ENCODE measurements at places on chromosomes 4 and X.

DNA sequence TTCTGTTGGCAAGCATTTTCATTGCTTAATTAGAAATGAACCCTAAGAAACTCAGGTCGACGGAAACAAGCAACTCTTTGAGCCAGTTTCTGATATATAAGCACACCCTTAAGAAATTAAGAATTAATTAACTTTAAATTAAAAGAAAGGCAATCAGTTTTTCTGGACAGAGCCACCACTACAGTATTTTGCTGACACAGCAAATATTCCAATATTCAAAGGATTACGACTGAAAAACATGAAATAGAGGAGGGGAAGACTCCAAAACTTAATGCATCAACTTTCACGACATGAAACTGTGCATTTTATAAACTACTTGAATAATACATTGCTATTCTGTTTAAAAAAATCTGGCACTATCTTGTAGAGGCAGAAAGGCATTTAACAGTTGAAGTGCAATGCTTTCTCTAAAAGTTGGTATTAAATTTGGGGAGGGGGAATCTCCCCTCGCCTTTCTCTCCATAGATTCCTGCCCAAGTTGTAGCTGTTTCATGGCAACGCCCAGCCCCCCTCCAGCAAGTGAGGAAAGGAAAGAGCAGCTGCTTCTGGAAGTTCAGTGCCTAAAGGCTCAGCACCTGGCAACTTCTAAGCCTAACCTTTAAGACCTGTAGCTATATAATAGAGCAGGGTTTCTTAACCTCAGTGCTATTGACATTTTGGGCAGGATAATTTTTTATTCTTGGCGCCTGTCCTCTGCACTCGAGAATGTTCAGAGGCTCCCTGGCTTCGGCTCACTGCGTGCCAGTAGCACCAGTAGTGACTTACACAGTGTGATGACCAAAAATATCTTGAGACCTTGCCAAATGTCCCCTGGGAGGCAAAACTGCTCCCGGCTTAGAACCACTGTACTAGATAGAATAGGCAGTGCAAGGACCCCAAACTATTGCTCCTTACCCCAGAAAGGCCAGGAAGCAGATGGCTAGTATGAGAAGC, 6.7 kb upstream of the ZCCHC18 start:
- no peak for DNase-seq

DNA sequence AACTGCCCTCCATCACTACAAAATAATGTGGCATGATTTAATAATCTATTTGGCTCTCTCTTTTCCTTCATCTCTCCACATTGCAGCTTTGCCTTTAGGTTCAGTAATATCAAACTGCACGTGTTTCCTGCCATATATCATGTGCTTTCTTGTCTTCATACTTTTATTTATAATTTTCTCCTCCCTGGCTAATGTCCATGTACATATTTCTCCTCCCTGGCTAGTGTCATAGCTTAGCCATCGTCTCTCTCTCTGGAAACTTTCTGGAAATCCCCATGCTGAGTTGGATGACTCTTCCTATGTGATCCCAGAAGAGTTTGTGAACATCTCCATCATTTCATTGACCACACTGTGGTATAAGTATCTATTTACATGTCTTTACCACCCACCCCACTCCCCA, 21.3 kb upstream of the PDGFC start:
- no peak for DNase-seq

DNA sequence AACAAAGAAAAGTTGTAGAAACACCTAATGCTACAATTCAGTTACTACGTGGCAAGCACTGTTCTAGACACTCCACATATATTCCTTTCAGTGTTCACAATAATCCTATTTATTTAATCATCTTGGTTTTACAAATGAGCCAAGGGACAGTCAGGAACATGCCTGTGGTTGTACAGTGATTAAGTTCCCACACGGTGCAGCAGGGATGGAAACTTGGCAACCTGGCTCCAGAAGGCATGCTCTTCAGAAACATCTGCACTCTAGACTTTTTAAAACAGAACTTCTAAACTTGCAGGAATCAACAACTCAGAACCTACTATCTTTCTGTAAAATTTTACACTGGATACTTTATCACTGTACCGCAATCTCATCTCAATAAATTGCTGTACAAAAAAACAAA, 32.1 kb downstream of the TAPT1 start:
- DNase-seq: no peak

GRCh38 chrX:31213941-31214340, 142.1 kb upstream of the FTHL17 start:
- no peak for DNase-seq

DNA sequence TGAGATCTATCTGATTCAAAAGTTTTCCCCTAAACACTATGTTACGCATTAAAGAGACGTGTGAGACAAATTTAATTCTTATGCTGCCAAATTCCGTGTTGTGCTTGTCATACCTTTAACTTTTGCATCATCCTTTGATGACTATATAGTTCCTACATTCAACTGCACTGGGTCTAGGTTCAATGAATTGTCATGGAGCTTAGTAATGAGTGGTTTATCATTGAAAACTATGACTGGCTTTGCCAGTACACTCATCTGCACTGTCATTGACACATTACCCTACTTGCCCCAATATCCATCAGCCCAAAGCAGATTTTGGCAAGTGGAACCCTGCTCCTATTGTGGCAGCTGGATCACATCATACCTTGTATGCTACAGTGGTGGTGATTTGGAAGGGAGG, 882.9 kb upstream of the SLIT2 start:
- no peak for DNase-seq

DNA sequence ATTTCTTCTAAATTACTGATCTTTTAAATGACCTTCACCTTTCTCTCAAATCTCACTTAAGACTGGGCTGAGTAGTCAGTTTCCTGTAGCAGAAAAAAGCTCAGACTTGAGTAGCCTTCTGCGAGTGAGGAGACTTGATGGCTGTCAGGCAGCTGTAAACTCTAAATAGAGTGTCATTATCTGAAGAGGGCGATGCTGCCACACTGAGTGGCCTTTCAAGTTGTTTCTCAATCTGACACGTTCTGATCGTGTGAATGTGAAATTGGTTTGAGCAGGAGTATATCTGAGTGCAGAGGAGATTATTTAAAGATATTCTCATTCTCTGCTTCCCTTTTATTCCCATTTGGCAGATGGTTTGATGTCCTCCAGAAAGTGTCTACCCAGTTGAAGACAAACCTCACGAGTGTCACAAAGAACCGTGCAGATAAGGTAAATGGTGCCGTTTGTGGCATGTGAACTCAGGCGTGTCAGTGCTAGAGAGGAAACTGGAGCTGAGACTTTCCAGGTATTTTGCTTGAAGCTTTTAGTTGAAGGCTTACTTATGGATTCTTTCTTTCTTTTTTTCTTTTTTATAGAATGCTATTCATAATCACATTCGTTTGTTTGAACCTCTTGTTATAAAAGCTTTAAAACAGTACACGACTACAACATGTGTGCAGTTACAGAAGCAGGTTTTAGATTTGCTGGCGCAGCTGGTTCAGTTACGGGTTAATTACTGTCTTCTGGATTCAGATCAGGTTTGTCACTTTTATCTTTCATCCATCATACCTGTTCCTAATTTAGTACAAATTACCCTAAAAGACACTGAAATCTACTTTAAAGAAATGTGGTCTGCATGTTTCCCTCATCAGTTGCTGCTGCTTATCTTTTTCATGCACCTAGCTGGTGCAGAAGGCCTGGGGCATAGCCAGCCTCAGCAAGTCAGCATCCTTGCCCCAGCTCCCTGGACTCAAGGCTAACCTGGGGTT, 74.3 kb upstream of the MSANTD1 start:
- DNase-seq: no peak

- no peak for DNase-seq
Measured at GRCh38 chrX:154531626-154532025, 15.0 kb downstream of the G6PD start.

GRCh38 chrX:23864742-23865326, 42.9 kb downstream of the APOO start:
- no peak for DNase-seq

GRCh38 chr4:186563761-186564160, 8.4 kb upstream of the MTNR1A start:
- DNase-seq: no peak

GRCh38 chrX:150324919-150325318, 38.2 kb upstream of the MAMLD1 start:
- no peak for DNase-seq

DNA sequence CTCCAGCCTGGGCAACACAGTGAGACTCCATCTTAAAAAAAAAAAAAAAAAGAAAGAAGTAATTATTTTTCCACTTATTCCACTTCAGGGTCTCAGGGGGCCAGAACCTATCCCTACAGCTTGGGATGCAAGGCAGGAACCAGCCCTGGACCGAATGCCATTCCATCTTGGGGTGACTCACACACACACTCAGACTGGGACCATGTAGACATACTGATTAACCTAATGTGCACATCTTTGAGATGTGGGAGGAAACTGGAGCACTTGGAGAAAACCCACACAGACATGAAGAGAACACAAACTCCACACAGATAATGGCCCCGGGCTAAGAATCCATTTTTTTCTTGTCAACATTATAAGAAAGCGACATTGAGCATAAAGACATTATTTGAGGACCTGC, 132.5 kb downstream of the PTTG2 start:
- no peak for DNase-seq

GRCh38 chr4:16765546-16765945, 132.9 kb downstream of the LDB2 start:
- no peak for DNase-seq

DNA sequence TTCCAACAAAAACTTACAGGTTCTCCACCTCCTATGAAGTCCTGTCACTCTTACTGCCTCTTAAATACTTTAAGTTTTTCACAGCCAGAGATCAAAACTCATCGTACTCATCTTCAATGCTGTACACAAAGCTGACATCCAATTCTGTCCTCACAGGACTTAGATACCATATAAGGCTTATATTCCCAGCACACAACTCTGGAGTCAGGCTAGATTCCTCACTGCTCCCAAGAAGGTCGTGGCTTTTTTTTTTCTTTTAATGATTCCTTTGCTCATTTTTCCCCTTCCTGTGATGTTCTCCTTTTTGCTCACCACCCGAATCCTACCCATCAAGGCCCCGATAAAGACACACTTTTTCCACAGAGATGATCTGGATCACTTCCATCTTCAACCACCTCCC, 914 bp downstream of the TRAPPC2 start:
- no peak for DNase-seq

- no peak for DNase-seq
Measured at GRCh38 chrX:43559644-43560043, 96.5 kb upstream of the MAOA start.

GRCh38 chr4:8269535-8270417, at the start of gene HTRA3:
Gene HTRA3, plus strand, starts transcription at chr4:8269754. Its CDS starts 215 bp downstream, at chr4:8269969.
- no peak for DNase-seq

GRCh38 chr4:106806158-106806797, 229.8 kb downstream of the DKK2 start:
- DNase-seq: no peak

DNA sequence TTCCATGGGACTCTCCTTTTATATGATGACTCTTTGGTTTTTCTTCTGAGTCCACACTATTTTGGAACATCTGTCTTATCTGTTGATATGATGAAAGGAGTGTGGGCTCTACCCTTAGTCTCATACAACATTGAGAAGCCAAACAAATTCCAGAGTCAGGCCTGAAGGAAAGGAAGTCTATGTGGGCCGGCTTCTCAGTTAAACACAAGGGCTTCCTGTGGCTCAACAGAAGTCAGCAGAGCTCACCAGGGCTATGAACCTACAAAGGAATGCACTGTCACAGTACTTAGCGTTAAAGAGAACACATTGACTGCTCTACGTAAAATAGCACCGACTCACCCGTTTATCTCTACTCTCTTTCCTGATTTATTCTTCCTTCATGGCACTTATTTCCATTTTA, 641.0 kb upstream of the FRG1 start:
- DNase-seq: no peak

- DNase-seq: no peak
Measured at GRCh38 chr4:76535603-76536372, 100.8 kb downstream of the SHROOM3 start.

DNA sequence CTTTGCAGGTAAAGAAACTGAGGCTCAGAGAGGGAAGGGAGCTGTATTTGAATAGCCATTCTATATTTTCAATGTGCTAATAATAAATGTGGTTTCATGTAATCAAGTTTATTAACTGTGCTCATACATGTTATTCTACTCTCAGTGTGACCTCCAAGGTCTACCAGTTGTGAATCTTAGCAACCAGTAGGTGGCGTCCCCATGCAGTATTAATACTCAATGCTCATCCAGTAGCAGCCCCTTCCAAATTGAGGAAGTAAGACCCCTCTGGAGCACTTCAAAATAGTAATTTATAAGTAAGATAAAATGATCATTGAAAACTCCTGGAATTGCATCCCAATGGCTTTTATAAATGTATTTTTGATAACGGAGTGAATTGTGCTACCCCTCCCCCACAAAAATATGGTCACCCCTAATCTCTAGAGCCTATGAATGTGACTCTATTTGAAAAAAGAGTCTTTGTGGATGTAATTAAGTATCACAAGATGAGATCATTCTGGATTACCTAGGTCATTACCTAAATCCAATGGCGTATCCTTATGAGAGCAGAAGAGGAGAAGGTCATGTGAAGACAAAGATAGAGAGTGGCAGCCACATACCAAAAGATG, 20.4 kb upstream of the SEPSECS start:
- DNase-seq: no peak

- no peak for DNase-seq
Measured at GRCh38 chr4:78625073-78625472, 73.5 kb downstream of the ANXA3 start.

DNA sequence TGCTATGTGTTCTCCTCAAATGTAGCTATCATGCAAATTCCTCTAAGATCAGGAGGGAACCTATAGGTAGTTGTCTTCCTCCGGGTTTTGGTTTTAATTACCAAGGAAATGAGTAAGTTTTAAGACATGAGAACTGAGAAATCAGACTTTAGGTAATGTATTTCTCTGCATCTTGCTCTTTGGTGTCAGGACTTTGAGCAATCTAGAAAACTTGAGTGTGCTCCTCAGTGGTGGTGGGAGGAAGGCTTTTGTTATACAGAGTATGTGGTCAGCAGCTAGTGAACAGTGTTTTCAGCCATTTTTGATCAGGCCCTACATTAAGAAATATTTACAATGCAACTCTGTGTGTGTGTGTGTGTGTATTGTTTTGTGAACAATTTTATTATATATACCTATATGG, 224.1 kb downstream of the KLHL13 start:
- no peak for DNase-seq

DNA sequence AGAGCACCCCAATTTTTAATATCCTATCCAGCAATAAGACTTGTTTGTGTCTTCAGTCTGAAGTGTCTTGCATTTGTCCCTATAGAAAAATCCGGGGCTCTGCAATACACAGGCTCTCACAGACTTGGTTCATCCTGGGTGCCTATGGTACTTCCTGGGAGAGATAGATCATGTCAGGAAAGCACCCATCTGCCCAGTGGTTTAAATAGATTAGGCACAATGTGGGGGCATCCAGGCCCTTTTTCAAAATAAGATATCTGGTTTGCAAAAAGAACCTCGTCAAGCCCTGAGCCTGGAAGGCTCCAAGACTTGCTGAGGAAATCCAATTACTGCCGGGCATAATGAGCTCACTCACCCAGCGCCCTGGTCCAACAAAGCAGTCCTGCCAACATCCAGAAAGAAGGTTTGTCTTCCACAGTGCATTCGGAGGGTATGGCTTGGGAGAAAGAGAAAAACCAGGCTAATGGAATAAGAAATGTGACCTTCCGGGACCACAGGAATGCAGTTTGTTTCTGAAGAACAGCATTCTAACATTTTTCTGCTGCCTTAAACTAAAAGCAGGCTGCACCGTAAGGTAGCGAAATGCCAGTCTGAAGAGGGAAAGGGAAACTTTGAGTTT, 11.6 kb downstream of the JAKMIP1 start:
- DNase-seq: no peak
